Fibroblast of the aortic adventitia (primary cell): ENCODE measurements at places on chromosomes 4 and X.
A peak's percentile ranks its signal among the peaks of the same experiment; 100 is the strongest.

DNA sequence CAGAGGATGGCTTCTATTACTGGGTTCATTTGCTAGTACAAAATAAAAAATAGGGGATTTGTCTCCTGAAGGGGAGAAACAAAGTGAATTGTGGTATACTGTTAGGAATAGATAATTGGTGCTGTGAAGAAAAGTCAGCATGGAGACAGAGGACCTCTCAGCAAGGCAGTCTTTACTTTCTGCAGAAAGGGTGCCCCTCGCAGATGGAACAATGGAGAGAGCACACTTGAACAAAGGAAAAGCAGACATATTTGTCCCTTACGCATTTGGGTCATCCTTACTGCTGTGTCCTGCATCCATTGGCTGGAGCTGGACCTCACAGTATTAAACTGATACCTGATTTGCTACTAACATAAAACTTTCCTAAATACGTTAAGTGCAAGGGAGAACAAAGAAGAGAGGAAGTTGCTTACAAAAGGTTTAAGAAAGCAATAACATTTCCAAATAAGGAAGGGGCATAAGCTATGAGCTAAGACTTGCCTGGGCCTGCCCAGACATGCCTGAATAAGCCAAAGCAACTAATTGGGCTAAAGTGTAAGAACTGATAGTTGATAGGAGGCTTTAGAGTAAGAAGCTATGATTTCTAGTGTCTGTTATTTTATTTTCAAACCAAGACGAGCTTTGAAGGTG, 83.8 kb downstream of the CCKAR start:
- DNase-seq = no peak

- no peak for DNase-seq
Observed at GRCh38 chr4:4901877-4902276, 42.4 kb downstream of the MSX1 start.

- DNase-seq = no peak
Observed at GRCh38 chr4:29565256-29565655, 1154.9 kb upstream of the PCDH7 start.

DNA sequence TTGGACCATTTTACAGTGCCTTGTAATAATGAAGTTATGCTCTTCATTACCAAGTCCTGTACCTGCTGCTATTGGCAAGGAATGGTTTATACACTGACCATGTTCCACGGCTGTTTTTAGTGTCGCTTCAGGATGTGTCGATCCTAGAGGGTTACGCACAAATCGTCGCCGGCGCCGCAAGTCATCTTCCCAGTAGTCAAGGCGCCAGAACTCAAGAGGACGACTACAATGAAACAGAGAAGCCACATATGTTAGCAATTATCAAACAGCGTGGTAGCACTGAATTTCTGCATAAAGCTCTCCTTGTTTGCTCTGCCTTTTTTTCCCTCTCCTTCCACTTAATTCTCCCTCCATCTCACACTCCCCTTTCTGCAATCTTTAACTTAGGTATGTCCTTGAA, 17.0 kb downstream of the MAB21L2 start:
- DNase-seq = no peak

DNA sequence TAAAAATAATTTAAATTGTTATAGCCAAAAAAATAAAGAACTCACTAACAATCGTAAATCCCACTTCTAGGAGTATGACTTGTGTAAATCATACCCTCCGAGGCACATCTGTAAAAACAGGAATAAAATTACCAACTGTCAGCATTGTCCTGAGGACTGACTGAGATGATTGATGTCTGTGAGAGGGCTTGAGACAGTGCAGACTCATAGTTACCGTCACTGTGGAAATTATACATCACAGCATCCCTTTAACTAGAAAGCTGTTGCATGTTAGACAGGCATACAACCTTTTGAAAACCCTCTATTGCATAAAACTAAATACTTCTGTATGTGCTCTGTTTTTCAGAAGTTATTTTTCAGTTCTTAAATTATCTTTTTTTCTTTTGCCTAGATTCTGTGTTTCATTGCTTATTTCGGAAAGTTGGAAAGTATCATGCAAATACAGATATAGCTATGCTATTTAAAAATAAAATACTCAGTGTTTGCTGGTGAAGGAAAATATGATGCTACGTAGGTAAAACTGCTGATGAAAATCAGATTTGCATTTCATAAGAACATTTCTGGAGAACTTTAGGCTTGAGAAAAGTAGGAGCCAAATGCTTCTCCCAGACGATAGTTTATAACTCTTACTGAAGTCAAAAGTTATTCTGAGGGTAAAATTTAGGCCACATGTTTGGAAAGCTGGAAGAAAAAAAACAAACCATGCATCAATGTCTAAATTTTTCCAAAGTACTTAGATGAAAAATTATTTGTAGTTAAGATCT, 13.6 kb upstream of the RBPJ start:
- DNase-seq = no peak

GRCh38 chr4:174628191-174628590, 105.9 kb upstream of the HPGD start:
- DNase-seq = no peak

DNA sequence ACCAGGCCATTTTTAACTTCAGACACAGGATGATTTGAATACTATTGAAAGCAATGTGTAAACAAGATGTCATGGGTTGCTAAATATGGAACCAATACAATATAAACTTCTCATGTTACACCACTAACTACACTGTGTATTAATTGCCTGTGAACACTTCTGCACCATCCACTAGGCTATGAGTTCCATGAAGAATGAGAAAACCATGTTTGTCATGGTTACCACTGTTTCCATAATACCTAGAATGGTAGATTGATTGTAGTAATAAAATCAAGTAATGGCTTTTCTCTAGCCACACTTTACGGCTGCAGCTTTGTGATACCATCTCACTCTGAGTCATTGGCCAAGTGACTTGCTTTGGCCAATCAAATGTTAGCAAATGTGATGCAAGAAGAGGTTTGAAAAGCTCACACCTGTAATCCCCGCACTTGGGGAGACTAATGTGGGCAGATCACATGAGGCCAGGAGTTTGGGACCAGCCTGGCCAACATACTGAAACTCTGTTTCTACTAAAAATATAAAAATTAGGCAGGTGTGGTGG, 19.9 kb upstream of the CYBB start:
- no peak for DNase-seq

- DNase-seq = no peak
Observed at GRCh38 chr4:1201851-1202525, 29.6 kb upstream of the SPON2 start.

GRCh38 chr4:180932370-180933001, 1310.7 kb upstream of the TENM3 start:
- peak; percentile 24 for DNase-seq

GRCh38 chrX:77426811-77427210, 20.4 kb upstream of the FGF16 start:
- DNase-seq = peak; percentile 84

DNA sequence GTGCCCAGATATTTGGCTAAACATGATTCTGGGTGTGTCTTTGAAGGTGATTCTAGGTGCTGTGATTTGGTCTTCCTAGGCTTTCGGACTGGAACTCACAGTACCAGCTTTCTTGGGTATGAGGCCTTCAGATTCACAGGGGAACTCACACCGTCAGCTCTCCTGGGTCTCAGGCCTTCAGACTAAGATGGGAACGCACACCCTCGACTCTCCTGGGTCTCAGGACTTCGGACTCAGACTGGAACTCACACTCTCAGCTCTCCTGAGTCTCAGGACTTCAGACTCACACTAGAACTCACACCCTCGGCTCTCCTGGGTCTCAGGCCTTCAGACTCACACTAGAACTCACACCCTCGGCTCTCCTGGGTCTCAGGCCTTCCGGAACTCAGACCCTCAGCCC, 137.7 kb downstream of the CRLF2 start:
- DNase-seq = no peak

DNA sequence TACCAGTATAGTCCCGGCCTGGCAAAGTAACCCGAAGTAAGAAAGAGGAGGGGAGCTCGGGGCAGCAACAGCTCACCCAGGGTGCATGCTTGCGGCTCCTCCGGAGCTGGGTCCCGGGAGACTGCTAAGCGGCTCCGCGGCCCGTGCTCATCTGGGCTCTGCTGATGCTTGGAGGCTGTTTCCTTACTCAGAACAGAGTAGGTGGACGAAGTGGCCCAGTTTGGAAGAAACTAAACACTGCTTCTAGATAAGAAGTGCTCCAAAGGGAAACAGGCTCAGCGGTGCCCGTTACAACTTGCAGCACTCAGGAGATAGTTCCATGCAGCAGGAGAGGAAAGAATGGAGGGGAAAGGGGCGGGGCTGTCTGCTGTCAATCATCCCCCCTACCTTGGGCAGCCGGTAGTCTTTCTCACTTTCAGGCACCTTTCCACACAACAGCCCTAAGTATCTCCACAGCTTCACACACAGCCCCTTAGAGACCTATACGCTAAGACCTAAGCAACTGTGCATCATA, at the start of gene COL4A6:
Gene COL4A6, minus strand, starts transcription at position 313 of the 514 bp plus-strand sequence. Its CDS starts 226 bp downstream, at position 87.
- DNase-seq = peak; percentile 10

DNA sequence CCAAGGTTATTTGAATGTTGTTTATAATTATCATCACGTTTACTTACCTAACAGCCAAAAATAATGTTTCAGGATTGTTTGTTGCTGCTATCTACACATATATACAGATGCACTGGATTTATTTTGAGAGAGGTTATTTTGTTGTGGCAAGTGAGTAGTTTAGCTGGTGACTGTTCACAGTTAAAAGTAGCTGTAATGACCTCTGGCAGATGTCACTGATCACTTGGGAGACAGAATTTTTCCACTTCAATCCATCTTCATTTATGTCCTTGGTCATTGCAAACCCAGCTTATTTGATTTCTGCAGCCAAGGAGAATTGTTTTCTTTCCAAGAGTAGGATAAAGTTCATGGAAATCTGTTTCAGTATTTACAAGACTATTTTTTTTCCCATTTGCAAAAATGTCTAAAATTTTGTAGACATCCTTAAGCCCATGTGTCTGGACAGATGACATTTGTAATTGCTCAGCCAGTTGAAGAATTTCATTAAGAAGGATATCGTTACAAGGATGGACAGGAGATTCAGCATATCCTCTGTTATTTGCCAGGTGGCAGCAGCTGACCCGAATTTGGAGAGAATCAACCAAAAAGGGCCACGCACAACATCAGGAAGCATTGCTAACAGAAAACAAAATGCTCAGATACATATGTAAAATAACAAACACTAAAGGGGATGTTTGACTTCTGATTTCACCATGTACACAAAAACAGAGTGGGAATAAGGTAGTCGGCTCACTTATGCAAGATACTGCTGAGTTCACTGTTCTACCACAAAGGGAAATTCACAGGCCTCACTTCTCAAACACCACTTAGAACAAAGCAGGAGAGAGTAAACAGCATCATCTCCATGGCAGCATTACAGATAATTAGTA, 64.5 kb downstream of the GPRIN3 start:
- no peak for DNase-seq

GRCh38 chr4:25839687-25840086, 23.1 kb downstream of the SEL1L3 start:
- no peak for DNase-seq

- DNase-seq = no peak
Observed at GRCh38 chr4:158219623-158220022, 9.3 kb downstream of the TMEM144 start.

DNA sequence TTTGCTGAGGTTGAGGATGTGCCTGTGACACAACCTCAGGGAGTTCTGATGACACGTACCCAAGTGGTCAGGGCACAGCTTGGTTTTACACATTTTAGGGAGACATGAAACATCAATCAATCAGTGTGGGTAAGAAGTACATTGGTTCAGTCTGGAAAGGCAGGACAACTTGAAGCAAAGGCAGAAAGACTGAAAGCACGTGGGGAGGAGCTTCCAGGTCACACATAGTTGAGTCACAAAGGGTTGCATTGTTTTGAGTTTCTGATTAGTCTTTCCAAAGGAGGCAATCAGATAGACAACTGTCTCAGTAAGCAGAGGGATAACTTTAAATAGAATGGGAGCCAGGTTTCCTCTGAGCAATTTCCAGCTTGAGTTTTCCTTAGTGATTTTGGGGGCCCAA, 1910.0 kb upstream of the AGA start:
- no peak for DNase-seq

- peak; percentile 22 for DNase-seq
Observed at GRCh38 chr4:140427919-140428471, 547 bp upstream of the CLGN start.

DNA sequence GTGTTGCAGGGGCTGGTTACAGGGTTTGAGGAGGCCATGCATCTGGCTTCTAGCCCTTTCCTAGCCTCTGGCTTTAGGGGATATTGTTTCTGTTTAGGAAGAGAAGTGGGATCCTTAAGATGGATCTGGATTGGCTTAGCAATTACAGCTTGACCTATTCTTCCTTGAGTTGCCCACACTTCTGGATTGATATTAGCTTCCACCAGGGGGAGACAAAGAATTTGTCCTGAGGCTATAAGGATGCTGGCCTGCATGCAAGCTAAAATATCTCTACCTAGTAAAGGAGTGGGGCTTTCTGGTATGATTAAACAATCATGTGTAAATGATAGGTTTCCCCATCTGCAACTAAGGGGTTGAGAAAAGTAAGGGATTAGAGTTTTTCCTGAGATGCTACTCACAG, 117.2 kb downstream of the TEX13C start:
- no peak for DNase-seq

DNA sequence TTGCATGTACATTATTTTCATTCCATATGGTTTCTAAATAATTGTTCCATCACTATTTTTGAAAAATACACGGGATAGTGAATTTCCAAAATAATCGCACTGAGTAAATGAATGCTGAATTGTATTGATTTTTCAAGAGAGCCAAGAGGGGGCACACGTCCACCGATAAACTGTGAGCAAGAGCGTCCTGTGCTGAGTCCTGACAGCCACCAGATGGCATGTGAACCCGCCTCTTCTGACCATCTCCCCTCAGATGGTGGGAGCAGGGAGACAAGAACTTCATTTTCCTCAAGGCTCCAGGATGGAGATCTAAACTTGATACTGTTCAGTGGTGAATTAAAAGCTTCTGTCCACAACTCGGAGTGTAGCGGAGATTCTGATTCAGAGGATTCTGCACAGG, 30.6 kb upstream of the IL9R start:
- no peak for DNase-seq

DNA sequence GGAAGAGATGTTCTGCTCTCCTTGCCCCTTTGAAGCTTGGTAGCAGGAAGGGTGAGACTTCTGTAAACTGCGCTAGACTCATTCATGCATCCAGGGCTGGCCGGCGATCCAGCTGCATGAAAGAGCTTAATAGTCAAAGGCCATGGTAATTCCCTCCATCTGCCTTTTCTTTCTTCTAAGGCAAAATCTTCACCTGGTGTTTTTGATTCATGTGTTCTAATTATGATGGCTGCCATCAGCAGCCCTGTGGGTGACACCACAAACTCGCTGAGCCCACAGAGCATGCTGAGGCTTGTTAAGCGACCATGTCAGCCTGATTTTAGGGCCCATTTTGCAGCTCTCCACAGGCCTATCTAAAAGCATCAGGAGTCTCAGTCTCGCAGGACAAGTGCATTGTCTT, 450.1 kb upstream of the TENM3 start:
- no peak for DNase-seq

- no peak for DNase-seq
Observed at GRCh38 chr4:2942037-2942531, 21.1 kb downstream of the NOP14 start.

- no peak for DNase-seq
Observed at GRCh38 chrX:30627818-30628652, 25.2 kb upstream of the GK start.

DNA sequence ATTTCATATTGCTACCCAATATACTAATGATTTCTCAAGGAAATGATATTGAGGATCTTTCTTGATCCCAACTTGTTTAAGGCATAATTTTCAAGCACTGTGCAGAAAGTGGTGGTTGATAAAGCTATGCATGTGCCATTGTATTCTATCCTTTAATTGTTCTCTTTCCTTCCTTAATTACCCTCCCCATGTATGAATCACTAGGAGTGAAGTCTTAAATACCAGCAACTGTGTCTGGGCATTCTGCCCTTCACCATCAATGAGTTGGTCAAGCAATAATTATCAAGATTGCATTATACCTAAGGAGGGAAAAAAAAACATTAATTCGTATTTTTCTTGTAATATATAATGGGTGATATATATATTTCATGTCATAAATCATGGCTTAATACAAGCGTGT, 111.8 kb upstream of the FRMPD4 start:
- no peak for DNase-seq
